ENCODE measurements at places on chromosomes 4 and X.

GRCh38 chr4:158013858-158014257 lies 159.0 kb downstream of the GASK1B start:
- ATAC-seq: peak; percentile 45

GRCh38 chr4:87918314-87919058 lies 57.0 kb upstream of the SPP1 start:
- ATAC-seq: no peak

DNA sequence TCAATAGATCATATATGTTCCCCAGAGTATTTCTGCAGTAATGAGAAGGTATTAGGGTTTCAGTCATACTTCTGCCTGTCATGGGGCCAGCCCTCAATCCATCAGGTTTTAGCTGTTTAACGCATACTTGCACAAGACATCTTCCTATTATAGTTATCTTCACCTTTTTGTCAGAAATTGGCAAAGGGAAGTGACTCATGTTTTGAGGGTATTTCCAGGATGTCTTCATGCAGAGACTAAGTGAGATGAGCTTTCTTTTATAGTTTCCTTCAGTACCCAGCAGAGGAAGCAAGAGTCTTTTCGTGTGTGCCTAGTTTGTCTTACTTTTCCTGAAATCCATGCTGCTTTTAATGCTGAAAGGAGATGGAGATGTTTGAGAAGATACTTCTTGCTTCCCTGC lies 9.5 kb downstream of the CSTF2 start:
- no peak for ATAC-seq

DNA sequence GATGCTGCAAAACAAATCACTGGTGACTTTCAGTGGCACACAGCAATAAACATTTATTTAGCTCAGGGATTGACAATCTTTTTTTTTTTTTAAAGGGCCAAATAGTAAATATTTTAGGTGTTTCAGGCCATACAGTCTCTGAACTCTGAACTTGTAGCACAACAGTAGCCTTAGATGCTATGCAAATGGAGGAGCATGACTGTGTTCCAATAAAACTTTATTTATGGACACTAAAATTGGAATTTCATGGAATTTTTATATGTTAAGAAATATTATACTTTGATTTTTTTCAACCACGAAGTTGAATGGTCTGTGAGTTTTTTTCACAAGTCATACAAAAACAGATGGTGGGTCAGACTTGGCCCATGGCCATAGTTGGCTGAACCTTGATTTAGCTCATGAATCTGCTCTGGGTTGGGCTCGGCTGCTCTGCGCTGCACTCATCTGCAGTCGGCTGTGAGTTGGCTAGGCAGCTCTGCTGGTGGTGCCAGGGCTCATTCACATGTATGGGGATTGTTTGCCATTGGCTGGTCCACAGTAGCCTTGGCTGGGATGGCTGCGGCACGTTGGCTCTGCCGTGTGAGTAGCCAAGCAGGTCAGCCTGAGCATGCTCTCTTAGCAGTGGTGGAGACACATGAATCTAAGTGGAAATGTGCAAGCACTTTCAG lies 231.7 kb upstream of the PGRMC2 start:
- no peak for ATAC-seq

DNA sequence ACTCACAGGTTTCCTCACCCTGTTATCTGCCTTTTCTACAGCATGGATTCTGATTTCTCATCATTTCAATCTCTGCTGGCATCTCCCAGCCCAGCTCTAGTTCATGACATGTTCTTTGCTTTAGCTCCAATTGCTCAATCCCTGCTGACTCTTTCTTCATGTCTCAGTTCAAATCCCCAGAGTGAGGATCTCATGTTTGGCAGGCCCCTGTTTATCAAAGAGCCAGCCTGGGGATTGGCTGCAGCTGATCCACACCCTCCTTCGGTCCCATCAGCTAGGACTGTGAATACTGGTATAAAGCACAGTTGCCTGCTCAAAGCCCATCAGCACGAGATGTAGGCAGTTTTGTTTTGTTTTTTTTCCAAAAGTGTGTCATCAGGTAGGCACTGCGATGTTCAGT lies 14.4 kb upstream of the CC2D2A start:
- no peak for ATAC-seq

DNA sequence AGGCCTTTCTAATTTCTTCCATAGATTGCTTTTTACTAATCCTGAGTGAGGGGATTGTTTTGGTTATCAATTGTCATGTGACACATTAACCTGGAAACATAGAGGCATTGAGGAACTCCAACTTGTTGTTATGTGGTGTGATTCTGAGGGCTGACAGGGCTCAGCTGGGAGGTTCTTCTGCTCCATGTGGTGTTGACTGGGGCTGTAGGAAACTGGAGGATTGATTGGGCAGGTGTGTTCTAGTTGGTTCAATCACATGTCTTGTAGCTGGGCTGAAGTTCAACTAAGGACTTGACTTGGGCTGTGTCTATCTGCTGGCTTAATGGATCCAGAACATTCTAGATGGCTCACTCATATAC lies 10.8 kb upstream of the CRLF2 start:
- no peak for ATAC-seq

Measured in SK-N-SH treated with all-trans-retinoic acid at 6 μM for 48 hours (cell line).